ENCODE measurements at places on chromosomes 7 and 10.

DNA sequence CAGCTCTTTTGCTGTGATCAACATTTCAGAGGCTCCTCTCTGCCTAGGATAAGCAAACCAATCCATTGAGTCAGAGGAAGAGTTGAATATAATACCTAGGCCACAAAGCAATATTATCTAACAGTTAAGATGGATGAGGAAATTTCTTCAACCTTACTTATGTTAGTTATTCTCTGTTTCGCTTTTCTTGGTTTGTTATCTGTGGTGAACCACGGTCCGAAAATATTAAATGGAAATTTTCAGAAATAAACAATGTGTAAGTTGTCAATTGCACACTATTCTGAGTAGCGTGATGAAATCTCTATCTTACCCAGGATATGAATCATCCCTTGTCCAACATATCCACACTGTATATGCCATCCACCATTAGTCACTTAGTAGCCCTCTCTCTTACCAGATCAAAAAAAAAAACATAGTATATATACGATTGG, 1.5 kb upstream of the HTR7 start:
- no peak for DNase-seq

GRCh38 chr7:107597953-107598352, 17.9 kb downstream of the BCAP29 start:
- DNase-seq: no peak

DNA sequence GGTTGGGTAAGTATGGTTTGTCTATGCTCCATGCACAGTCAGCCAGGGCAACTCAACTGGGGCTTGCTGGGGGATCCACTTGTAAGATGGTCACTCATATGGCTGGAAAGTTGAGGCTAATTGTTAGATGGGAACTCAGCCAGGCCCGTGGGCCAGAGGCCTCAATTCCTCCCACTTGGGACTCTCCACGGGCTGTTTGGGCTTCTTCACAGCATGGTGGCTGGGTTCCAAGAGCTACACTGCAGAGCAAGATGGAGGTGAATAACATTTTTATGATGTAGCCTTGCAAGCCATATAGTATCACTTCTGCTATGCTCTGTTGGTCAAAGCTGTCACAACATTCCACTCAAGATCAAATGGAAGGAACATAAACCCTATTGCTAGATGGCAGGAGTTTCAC, 39.2 kb downstream of the ELMO1 start:
- DNase-seq: no peak

- DNase-seq: no peak
Measured at GRCh38 chr7:137891016-137891655, 44.4 kb upstream of the DGKI start.

DNA sequence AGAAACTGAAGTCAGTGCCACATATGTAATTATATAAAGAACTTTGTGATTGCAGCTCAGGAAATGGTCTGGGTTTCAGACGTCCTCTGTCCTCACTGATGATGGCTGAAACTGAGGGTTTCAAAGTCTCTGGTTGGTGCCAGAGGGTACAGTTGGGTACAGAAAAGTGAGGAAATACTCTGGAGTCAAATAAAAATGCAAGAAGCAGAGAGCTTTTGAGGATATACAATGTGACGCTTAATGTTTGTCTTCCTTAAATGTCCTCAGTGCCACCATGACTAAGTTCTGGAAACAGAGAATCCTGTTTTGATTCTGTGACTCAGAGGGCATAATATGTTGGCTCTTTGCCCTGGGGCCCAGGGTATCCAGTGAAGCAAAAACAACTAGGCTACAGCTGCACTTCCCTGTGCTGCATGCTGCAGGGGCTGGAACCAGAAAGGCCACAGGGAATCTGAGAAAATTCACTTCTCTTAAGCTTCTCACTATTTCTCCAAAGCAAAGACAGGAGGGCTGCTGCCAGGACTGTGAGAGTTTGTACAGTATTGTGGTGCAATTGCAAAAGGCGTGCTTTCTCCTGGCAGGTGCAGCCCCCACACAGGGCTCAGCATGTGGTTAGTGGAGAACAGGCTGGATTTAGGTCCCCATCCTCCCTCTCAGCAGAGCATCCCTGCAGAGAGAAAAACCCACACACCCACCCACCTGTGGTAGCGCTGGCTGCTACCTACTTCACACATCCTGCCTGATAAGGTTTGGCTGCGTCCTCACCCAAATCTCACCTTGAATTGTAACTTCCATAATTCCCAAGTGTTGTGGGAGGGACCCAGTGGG, 169.5 kb upstream of the SVIL start:
- peak; percentile 62 for DNase-seq

DNA sequence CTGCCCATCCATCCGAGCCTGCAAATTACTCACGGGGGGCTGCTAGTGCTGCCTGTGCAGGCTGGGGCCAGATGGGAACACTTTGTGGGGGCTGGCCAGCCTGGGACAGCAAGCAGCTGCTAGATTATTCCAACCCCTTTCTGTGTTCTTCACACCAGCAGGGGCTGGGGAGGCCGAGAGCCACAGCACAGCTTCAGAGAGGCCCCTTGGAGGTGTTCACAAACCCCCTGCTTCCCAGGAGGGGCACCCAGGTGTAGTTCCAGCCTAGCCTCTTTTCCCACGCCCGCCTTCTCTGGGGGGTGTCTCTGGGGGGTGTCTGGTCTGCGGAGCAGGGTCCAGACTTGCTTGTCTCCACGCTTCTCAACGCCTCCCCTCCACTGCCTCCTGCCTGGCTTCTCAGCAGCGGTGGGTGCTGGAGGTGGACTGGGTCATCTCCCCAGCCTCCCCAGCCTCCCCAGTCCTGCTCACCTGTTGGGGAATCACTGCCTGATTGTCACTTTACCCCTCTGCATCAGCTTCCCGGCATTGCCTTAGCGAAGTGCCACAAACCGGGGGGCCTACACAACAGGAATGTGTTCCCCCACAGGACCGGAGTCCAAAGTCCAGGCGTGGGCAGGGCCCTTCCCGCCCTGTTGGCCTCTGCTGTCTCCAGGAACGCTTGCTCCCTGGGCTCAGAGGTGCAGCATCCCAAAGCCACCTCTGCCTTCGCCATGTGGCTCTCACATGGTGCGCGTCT, 74.0 kb upstream of the EN2 start:
- DNase-seq: no peak

DNA sequence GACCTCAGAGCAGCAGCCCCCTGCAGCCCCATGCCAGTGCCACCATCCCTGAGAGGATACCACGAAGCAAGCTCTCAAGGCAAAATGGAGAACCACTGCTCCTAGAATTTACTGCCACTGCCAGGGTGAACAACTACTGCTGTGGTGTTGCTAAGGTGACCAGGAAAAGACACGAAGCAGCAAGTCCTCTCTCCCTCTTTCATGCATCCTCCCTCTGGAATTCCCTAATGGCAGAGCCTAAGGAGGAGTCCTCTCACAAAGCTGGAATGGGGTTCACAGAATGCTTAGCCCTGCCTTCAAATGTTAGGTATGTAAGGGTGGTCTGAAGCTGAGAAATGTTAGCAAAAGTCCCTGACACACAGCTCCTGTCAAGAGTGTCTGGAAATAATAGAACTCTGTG, 35.8 kb upstream of the NPSR1 start:
- DNase-seq: no peak

- DNase-seq: no peak
Measured at GRCh38 chr7:31875424-31875823, 188.4 kb downstream of the PPP1R17 start.

DNA sequence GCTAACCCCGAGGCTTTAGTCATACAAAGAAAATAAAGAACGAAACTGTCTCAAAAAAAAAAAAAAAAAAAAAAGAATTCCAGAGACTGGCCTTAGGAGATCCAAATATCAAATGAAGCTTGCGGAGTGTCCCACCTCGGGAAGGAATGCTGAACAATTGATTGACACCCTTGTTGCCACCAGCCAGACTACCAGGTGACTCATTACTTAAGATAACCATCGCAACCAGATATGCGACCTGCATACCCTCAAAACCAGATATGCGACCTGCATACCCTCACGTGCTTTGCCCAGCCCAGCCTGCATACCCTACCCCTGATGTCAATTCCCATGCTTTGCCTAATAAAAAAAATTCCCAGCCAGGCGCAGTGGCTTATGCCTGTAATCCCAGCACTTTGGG, 2.7 kb upstream of the PRKRIP1 start:
- DNase-seq: no peak

Data from left hindlimb (tissue), 1 donor.